ENCODE measurements at places on chromosomes 4 and X.

- no peak for DNase-seq
Observed at GRCh38 chrX:16559206-16559619, 90.7 kb upstream of the S100G start.

GRCh38 chr4:45855857-45856256 lies 268.0 kb downstream of the GABRG1 start:
- DNase-seq = no peak

DNA sequence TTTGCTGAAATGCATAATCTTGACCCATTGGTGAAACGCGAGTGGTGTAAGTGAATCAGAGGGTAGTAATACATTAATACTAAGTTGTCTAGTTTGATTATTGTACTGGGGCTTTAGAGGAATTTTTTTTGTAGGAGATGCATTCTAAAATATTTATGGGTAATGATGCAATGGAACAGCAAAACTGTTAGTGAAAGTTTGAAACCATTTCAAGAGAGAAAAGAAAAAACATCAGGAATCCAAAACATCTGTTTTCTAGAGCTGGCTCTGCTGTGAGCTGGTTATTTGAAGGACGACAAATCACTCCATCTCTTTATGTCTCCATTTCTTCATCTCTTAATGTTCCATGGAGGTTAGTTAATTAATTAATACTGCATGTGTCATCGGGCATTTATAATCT lies 351.9 kb upstream of the FAT1 start:
- DNase-seq = no peak

DNA sequence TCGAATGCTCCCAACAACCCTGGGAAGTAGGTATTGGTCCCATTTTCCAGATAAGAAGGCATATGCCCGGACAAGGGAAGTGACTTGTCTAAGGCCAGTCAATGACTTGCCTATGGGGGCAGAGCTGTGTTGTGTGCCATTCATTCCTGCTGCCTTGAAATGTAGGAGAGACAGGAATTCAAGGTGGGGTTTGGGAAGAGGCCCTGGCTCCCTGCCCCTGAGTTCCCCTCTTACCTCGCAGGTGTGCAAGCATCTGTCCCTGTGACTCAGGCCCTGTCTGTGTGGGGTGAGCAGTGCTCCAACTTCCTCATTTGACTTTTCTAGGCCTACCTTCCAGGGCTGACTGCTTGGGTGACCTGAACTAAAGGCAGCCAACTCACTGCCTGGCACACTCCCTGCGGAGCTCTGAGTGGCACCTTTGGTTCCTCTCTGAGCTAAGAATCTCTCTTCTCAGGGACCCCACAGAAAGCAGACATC lies 5.1 kb downstream of the EFNB1 start:
- peak; percentile 34 for DNase-seq

- no peak for DNase-seq
Observed at GRCh38 chr4:56250776-56251175, 136.5 kb downstream of the AASDH start.

- no peak for DNase-seq
Observed at GRCh38 chr4:168693750-168694490, 197.1 kb downstream of the PALLD start.

DNA sequence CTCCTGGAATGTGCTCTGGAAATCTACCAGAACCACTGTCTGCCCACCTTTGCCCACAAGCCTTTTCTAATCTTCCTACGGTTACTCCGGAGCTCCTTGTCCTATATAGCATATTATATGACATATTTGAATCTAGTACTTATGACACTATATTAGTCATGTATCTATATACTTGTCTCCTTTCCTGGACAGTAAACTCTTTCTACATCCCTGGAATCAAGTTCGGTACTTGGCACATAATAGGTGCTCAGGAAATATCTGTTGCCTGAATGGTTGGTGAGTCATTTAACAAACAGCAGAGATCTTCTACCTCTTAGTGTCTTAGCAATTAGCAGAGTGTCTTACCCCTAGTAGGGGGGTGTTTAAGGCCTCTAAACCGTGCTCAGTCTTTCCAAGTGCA lies 123.6 kb downstream of the RELL1 start:
- DNase-seq = no peak

GRCh38 chr4:155143512-155143911 lies 64.9 kb upstream of the NPY2R start:
- no peak for DNase-seq

- no peak for DNase-seq
Observed at GRCh38 chrX:102154218-102154860, 1.4 kb downstream of the BEX5 start.

DNA sequence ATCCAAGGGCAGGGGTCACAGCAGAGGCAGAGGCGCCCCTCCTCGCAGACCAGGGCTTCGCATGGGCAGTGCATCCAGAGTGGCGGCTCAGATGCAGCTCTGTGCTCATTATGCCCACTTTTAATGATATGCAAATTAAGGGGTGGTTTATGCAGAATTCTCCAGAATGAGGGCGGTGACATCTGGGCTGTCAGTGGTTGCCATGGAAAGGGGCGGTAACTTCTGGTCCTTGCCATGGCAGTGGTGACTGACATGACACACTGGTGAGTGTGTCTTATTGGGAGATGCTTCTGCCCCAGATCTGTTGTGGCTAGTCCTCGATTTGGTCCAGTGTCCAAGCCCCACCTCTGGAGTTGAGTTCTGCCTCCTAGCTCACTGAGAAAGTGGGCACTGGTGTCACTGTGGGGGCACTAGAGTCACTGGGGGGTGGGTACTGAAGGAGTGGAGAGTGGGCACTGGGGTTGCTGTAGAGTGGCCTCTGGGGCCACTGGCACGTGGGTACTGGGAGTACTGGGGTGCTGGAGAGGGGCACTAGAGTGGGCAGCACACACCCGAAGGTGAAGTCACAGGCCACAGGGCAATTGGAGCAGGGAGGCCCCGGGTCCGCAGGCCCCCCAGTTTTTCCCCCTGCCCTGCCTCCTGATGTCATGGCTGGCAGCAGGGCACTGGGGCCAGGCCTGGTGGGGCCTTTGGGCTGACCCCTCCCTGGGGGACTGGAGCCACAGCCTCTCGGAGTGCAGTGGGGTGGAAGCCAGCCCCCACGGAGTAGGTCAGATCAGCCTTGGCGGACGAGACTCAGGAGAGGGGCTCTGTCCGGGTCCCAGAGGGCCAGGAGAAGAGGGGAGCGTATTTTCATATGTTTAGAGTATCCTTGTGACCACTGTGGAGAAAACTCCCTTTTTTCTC lies 98.6 kb upstream of the NKX1-1 start:
- peak; percentile 41 for DNase-seq

DNA sequence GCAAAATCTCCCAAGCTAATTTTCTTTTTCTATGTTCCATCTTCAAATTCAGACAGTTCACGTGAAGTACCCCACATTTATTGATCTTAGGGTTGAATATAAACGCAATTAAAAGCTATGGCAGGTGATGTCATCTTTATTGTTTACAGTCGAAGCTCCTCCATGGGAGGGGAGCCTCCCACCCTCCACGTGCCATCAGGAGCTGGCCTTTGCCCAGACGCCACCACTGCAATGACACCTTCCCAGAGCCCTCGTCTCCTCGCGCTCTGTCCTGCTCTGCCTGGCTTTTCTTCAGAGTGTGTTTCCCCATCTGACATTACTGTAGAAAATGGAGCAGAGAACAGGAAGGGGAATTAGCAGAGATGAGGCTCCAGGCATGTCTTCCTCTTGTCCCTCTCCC lies 18.8 kb upstream of the CYP4V2 start:
- DNase-seq = no peak

Data from natural killer cell treated with Interleukin-12 subunit alpha and Interleukin-12 subunit beta and Interleukin-15 and Interleukin-18, amount 100 ng/mL, for 72 hours (primary cell).